Stromal cell of bone marrow (primary cell): ENCODE measurements at places on chromosomes 6 and 20.

DNA sequence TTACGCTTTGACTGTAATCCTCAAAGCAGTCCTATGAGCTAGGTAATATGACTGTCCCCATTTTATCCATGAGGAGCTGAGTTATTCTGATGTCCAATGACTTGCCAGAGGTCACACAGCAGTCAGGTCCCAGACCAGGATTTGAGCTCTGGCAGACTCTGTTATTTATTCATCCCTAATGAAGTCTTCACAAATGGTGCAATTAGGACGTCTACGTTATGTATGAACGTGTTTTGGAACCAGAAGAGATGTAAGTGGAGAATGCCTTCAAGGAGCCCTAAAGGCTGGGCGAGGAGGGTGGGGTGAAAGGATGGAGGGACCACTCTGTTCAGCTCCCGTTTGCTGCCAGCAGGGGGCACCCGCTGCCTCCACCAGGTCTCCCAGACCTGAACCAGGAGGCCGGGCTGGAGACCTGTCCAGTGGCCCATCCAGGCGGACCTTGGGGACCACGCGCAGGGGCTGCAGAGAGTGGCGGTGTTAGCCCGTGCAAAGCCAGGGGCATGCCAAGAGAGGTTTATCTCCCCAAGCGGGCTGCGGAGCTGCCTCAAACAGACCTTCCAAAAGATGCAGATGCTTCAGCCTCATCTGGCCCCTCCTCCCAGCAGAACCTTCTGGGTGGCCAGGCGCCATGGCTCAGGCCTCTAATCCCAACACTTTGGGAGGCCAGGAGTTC lies 15.2 kb upstream of the ZNF335 start:
- DNase-seq, result no peak

DNA sequence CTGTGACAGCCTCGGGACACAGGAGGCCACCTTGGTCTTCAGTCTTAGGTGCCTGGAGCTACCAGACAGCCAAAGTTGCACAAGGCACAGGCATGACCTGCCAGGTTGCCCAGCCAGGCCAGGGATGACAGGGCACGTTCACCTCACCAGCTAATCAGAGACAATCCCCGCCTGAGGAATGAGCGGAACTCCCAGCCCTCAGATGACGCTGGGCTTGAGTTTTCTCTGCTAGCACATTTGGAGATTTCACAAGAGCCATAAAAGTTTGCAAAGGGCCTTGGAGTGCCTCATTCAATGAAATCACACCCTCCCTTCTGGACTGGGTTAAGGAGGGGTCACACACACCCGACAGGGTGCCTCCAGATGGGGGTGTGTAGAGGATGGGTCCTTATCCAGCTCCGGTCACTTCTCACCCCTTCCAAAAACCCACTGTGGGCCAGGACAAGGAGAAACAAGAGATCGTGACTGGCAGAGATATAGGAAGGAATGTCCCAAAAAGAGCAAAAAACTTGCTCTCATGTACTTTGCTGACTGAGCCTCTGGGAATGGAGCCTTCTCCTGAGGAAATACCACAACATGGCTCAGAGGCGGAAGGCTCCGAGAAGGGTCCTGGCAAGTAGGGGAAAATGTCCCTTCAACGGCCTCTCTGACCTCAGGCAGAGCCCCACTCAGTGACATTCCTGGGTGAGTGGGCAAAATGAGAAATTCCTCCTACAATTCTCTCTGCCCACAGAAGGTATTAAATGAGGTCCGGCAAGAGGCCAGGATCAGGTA lies 121.6 kb downstream of the ISM1 start:
- no peak for DNase-seq

GRCh38 chr6:7691021-7691420 lies 34.9 kb upstream of the BMP6 start:
- DNase-seq, result no peak

DNA sequence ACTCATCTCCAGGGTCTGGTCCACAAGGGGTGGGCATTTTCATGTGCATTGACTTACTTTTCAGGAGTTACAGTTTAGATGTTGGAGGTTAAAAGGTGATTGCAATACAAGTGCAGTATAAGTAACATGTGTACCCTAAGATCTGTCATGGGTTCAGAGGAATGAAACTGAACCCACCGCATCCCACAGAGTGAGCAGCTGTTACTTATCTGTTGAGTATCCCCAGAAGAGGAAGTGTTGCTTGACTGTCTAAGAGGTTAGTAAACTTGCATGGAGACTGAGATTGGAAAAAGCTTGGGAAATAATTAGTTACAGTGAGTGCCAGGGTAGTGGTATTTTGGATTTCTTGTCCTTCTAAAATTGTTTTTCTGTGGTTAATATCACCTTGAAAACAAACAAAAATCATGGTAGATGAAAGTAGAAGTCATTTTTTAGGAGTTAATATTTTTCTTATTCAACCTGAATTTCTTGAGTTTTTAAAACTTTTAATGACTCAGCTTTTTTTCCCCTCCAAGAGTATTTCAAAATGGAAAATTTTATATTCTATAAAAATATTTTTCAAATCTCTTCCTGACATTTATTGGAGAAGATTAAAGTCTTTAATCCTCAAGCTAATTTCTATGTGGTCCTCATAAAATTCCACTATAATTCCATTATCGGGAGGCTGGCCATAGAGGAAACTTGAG lies 306.1 kb downstream of the ZNF217 start:
- DNase-seq, result no peak

GRCh38 chr20:21509597-21510371 lies 4.1 kb downstream of the NKX2-2 start:
- no peak for DNase-seq

DNA sequence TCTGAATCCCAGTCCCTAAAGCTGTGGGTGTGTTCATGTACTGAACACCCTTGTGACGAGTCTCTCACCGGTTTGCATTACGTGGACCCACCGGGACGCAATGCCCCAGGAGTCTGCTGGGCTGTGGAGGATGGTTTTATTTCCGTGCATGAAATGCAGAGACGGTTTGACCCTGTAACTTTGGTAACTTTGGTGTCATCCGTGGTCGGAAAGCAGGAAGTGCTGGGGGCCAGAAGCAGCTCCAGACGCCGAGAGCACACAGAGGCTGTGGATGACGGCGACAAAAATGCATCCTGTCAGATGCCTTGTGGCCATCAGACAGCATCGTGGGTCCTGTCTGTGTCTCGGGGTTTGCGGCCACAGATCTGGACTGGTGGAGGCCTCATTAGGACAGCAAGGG lies 7.2 kb downstream of the BHLHE23 start:
- no peak for DNase-seq
